ENCODE measurements at places on chromosomes 12 and 14.

- peak; percentile 73 for DNase-seq
Measured at GRCh38 chr14:89303456-89304435, 113.3 kb downstream of the FOXN3 start.

GRCh38 chr12:48997719-48998496, 1.3 kb downstream of the DDN start:
- no peak for DNase-seq

DNA sequence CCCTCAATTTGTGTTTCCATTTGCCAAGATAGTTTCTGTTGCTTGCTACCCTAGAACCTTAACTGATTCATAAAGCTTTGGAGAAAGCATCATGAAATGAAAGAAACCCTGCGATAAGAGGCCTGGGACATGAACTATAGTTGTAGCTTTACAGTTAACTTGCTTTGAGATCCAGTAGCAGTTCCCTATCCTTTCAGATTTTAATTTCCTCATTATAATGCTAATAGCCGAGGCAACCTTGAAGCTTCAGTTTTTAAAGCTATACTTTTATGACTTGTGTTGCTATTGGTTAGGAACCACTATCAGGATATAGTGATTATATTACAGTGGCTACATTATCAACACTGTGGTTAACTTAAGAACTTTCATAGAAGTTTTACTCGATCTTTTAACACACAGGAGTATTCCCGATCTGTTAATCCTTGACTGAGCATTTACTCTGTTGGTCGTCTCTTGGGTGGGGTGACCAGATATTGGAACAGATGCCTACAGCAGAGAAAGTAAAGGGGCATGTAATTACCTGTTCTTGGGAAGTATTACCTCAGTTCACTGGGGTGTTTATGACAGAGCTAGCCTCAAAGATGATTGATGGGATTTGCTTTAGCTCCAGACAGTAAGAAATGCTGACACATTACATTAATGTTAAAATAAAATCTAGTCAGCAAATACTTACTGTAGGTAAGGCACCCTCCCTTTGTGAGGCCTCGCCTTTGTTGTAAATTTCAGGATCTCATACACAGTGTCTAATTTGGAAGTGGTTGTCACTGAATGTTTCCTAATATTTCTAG, 86.2 kb upstream of the CSRP2 start:
- DNase-seq, result no peak

- peak; percentile 39 for DNase-seq
Measured at GRCh38 chr12:105822131-105823105, 316.3 kb downstream of the NUAK1 start.

- DNase-seq, result peak; percentile 80
Measured at GRCh38 chr12:79058342-79058741, 193.8 kb downstream of the SYT1 start.

DNA sequence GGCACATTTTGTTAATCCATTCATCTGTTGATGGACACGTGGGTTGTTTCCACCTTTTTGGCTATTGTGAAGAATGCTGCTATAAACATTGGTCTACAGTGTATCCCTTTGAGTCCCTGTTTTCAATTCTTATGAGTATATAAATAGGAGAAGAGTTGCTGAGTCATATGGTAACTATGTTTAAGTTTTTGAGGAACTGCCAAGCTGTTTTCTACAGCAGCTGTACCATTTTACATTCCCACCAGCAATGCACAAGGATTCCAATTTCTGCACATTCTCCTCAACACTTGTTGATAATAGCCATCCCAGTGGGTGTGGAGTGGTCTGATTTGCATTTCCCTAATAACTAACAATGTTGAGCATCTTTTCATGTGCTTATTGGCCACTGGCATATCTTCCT, 6.9 kb upstream of the SVOP start:
- peak; percentile 19 for DNase-seq

DNA sequence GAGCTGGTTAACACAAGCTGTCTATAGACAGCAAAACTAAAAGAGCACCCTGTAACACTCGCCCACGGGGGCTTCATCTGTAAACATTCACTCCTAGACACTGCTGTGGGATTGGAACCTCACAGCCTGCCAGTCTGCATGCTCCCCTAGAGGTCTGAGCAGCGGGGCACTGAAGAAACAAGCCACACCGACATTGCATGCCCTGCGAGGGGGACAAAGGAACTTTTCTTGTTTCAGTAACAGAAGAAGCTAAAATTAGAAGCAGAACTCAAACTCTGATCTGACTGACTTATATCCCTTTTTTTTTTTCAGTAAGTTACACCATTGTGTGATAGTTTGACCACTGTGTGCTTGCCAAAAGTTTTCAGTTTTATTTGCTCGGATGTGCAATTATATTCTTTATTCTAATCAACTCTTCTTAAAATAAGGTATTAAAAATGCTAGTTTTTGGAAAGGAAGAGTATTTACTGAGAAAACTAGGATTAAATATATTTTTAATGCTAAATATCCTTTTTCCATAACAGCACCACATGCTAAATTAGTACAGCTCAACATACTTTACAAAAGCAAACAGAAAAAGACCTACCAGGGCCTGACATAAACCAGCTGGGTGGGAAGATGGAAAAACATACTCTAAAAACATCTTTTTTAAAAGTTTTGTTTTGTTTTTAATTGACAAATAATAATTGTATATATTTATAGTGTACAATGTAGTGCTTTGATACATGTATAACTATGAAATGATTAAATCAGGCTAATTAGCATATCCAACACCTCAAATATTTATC, 100.2 kb downstream of the EPS8 start:
- DNase-seq, result peak; percentile 46

- DNase-seq, result no peak
Measured at GRCh38 chr12:56061982-56062381, 18.0 kb upstream of the ERBB3 start.

DNA sequence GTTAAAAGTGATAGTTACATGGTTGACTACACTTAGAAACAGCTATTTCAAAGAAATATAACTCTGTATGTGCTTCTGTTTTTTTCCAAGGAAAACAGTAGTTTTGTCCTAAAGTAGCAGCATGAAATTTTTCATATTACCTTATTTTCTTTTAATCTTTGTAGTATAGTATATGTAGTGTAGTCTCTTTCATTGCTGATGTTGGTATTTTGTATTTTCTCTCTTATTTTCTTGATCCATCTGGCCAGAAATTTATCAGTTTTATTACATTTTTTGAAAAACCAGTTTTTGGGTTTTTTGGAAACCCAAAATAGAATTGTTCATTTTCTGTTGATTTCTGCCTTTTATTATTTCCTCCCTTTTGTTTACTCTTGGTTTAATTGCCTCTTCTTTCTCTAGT, 6.4 kb upstream of the RNU6-8 start:
- no peak for DNase-seq

- DNase-seq, result no peak
Measured at GRCh38 chr14:81220580-81220829, 254 bp downstream of the GTF2A1 start.

DNA sequence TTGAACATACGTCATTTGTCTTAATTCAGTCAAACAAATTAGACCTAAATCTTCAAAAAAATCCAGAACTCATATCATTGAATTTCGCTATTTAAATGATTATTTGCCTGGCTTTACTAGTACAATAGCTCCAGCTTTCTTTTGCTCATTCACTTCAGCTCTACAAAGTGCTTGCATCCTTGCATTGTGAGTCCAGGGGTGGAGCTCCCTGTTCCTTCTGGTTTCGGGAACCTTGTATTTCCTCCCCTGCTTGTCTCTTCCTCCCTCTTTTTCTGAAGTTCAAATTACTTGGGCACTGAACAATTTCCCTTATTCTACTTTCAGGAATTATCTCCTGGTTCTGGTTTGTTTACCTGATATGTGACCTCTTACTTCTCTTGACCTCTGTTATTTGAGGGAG, 58.1 kb upstream of the KITLG start:
- no peak for DNase-seq

- DNase-seq, result peak; percentile 86
Measured at GRCh38 chr14:35878272-35879150, 52.4 kb downstream of the BRMS1L start.

DNA sequence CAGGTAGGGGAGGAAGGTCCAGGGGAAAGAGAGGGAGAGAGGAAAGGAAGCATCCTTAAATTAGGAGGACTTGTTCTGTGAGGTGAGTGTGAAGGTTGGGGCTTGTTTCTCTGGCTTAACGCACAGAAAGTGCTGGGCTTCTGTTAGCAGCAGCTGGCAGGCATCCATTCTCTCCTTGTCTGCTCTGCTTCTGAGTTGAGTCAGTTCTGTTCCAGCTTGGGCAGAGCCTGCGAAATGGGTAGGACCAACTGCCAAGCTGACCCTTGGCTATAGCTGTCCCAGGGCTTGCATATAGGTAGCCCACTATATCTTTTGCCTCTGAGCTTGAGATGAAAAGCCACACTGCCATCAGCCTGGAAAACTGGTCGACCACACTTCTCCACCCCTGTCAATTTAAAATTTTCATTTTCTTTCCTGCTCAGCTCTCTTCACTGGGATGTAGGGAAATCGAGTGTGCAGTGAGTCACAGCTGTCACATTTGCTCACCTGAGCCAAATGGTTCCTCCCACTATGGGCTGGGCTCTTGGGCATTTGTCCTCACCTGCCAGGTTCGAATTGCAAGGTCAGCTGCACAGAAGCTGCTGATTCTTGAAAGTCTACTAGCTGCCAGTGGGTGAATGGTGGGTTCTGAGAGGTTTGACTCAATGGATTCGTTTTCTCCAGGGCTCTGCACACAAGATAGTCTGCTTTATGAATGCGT, 256.4 kb upstream of the PWP1 start:
- no peak for DNase-seq

DNA sequence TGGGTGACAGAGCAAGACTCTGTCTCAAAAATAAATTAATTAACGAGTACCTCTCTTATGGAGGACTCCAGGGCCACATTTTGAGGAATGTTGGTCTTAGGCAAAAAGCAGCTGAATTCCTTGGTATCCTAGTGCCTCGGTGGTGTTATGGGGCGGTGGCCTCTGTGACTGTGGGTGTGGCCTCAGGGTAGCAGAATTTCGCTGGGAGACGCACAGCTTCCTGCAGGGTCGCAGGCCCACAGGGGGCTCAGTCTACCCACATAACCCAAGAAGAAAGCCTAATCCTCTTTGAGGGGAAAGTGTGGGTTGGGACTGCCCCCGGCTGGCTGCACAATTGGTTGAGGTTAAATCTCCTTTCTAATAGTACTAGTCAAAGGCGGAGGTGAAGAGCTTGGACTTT, 11.2 kb upstream of the SERPINA4 start:
- no peak for DNase-seq

DNA sequence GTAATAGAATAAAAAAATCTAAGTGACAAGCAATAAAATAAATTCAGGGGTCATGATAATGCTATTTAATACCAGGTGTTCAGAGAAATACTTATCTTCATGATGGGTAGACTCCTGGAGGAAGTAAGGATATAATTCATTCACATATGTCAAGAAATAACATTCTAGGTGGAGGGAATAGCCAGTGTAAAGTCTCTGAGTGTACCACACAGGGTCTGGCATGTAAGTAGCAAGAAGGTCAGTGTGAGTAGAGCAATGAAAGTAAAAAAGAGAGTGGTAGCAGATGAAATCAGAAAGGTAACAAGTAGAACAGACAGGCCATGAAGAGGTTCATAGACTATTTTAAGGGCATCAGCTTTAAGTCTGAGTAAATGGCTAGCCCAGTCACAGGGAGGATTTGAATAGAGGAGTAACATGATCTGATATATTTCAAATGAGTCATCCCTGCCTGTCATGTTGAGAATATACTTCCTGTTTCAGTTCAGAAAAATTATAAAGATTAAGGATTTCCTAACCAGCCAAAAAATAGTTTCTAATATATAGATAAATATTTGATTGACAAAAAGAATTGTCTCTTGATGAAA, 519.9 kb downstream of the C12orf50 start:
- DNase-seq, result peak; percentile 51

GRCh38 chr12:15179672-15180071, 41.5 kb downstream of the RERG start:
- peak; percentile 24 for DNase-seq

DNA sequence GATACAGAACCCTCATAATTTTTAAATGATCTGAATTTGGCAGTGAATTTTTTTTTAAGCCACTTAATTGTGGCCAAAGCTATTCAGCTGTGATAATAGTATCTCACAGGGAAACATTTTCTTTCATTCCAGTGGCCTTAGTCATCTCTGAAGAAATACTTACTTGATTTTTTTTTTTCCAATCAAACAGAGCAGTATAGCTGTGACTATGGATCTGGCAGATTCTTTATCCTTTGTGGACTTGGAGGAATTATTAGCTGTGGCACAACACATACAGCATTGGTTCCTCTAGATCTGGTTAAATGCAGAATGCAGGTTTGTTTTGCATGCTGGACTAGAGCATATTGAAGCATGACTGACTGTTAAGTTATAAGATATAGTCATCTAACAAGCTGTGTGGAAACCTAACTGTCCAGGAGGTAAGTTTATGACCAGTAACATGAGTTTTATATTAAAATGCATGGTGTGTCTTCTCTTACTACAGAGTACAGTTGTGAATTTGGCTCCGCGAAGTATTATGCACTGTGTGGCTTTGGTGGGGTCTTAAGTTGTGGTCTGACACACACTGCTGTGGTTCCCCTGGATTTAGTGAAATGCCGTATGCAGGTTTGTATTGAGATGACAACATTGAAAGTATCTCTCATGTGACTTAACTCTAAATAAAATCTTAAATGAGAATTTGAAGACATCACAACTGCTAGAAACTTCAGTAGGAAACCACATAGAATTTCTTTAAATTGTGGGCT, 1.9 kb downstream of the SLC25A3 start:
- peak; percentile 68 for DNase-seq

- DNase-seq, result no peak
Measured at GRCh38 chr12:122238861-122239260, 13.0 kb upstream of the DIABLO start.

- DNase-seq, result no peak
Measured at GRCh38 chr14:78673845-78674244, 503.7 kb downstream of the NRXN3 start.

DNA sequence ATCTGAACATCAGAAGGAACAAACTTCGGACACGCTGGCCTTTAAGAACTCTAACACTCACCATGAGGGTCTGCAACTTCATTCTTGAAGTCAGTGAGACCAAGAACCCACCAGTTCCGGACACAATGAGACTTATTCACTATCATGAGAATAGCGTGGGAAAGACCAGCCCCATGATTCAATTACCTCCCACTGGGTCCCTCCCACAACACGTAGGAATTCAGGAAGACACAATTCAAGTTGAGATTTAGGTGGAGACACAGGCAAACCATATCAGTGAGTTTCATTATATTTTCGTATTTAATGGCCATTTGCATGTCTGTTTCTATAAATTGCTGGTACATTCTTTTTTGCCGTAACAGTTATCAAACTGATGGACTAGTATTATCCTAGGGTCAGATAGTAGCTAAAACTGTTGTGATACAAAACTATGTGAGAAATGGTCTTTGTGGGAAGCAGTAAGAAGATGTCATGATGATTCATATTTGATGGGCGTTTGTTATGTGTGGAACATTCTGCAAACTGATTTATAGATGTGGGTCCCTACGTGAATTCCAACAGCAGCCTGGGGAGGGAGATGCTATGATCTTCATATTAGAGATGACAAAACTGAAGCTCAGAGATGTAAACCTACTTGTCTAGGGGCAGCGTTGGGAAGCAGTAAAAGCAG, 282.4 kb upstream of the TMEM132C start:
- no peak for DNase-seq

GRCh38 chr12:110917961-110918360, 2.4 kb downstream of the MYL2 start:
- no peak for DNase-seq
